ENCODE measurements at places on chromosomes 1 and 21.
A peak's percentile ranks its signal among the peaks of the same experiment; 100 is the strongest.

DNA sequence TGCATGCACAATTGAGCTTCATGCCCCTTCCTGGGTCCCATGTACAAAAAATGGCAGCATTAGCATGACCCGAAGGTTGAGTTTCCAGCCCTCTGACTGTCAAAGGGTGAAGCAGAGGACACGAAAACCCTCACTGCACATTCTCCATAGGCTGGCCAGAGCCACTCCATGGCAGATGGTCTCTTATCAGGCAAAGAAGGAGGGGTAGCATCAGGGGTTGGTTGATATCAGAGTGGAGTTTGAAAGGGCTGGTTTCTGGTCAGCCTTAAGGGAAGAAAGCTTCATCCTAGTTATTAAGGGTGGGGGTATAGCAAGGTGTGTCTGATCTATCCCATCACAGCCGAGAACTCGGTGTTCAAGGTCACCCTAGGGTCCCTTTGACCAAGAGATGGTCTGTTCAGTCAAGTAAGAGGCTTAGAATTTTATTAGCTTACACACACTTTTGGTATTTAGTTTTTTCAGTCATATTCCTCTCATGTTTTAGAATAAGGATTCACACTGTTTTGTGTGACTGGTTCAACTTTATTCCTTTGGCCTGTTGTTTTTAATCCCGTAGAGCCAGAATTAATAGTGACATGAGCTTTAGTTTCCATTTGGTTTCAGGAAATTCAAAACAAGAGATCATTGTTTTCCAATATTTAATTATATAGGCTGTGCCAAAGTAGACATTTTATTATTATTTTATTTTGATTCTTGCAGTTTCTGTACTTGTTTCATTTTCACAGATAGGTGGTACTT is 199.9 kb upstream of the FMN2 start:
- DNase-seq, result no peak

- DNase-seq, result no peak
These were observed 161.0 kb downstream of the URB2 start for GRCh38 chr1:229786974-229787610.

GRCh38 chr21:45998276-45998701 is 16.7 kb downstream of the COL6A1 start:
- DNase-seq, result peak; percentile 34

- DNase-seq, result no peak
These were observed 75.7 kb upstream of the KCNJ15 start for GRCh38 chr21:38181096-38181495.

- DNase-seq, result no peak
These were observed 53.6 kb upstream of the DIRAS3 start for GRCh38 chr1:68103884-68104554.

GRCh38 chr1:211352985-211353515 is 26.4 kb downstream of the TRAF5 start:
- no peak for DNase-seq

- no peak for DNase-seq
These were observed 31.7 kb downstream of the ELK4 start for GRCh38 chr1:205600085-205600484.

DNA sequence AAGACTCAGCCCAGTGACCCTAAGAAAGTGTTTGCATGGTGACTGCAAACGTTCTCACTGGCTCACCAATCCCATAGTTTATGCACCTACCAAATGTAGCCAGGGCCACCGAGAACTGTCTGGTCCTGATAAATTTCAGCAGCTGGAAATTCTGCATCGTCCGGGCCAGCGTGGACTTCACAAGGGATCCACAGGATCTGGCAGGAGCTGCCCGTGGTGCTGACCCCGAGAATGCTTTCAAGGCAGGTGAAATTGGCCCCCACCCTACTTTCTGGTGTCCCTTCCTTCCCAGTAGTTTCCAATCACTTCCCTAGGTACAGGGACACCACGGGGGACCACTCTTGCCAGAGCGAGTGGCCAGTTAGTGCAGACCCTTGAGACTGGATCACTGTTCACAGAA is 26.2 kb downstream of the UBASH3A start:
- no peak for DNase-seq

DNA sequence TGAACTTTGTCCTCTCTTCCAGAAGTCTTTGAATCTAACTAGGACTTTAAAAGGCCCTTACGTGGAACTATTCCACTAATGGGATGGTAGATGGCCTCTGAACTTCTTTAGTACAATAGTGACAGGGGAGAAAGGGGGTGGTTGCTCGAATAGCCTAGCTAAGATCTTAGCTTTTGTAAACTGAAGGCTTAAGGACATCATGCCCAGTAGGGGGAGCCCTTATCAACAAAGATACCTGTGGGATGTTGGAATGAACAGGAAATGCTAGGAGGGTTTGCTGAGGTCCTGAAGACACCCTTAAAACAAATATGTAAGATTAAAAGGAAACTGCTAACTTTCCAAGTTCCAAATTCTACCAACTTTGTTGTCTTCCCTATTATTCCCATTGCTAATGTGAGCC is 33.2 kb downstream of the NHLH2 start:
- DNase-seq, result no peak

Measured in right forelimb (tissue), 1 donor.